Activated CD4-positive, alpha-beta T cell treated with anti-CD3 and anti-CD28 coated beads for 4 hours (primary cell): ENCODE measurements at places on chromosomes 16 and 17.

DNA sequence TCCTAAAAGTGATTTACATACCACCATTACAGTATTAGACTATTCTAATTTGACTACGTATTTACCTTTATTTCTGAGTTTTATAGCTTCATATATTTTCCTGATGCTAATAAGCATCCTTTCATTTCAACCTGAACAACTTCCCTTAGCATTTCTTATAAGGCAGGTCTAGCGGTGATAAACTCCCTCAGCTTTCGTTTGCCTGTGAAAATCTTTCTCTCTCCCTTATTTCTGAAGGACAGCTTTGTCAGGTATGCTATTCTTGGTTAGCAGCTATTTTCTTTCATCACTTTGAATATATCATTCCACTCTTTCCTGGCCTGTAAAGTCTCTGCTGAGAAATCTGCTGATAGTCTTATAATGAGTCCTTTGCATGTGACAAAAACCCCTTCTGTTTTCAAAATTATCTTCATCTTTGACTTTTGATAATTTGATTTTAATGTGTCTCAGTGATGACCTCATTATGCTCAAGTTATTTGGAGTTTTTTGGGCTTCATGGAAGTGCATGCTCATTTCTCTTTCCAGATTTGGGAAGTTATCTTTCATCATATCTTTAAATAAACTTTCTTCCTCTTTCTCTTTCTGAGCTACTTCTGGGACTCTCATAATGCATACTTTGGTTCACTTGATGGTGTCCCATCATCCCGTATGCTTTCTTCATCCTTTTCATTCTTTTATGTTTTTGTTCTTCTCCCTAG is 285.4 kb upstream of the PMFBP1 start:
- no peak for DNase-seq

DNA sequence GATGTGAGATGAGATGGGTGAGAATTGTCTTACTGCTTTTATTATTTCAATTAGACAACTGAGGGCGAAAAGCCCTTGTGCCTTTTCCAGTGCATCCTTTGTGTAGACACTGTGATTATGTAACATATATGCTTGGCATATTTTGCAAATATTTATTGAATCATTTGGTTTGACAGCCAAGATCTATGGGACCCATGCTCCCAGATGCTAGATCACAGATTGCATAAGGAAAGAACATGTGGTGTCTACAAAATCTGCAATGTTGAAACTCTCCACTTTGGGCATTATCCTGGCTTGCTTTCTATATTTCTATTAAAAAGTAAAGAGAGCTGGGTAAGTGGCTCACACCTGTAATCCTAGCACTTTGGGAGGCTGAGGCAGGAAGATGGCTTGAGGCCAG is 4.8 kb upstream of the COG1 start:
- DNase-seq: no peak

DNA sequence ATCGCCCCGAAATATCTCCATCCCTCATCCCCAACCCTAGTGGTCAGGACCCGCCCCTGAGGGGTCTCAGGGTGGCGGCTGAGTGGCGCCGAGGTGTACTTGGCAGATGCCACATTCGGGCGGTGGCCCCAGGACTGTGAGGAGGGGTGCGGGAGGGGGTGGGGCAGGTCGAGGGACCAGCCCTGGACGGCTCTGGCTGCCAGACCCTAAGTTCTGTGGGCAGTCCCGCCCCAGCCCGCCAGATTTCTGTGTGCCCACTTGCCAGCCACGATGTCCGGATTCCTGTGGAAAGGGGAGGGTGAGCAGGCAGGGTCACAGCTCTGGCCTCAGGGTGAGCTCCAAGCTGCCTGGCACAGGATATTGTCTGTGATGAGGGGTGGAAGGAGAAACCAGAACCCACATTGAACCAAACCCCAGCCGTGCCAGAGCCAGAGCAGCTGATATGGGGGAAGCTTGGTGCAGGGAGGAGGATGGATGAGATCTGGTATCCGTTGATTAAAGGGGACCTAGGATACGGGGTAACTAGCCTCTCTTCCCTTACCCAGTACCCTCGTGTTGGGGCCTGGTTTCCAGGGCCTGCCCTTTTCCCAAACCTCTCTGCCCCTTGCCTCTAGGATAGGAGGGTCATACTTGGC is 1.1 kb upstream of the CHAD start:
- DNase-seq: no peak

- no peak for DNase-seq
Measured at GRCh38 chr16:12096157-12096777, 119.7 kb downstream of the SNX29 start.

DNA sequence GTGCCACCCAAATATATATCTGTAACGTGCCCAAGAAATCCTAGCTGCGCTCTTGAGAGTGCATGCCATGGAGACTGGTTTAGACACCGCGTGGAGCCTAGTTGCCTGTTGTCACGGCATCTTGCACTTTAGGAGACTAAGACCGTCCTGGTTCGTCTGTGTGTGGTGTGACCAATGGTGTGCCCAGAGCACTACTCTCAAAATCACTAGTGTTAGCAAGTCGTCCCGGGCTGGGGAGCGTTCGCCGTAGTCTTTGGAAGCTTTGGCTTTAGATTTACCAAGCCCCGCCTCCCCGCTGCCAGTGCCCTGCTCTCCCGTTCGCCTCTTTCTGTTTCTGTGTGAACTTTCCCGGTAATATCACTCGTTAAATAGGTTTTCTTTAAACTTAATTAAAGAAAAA is 27.0 kb downstream of the CLUH start:
- DNase-seq: no peak

DNA sequence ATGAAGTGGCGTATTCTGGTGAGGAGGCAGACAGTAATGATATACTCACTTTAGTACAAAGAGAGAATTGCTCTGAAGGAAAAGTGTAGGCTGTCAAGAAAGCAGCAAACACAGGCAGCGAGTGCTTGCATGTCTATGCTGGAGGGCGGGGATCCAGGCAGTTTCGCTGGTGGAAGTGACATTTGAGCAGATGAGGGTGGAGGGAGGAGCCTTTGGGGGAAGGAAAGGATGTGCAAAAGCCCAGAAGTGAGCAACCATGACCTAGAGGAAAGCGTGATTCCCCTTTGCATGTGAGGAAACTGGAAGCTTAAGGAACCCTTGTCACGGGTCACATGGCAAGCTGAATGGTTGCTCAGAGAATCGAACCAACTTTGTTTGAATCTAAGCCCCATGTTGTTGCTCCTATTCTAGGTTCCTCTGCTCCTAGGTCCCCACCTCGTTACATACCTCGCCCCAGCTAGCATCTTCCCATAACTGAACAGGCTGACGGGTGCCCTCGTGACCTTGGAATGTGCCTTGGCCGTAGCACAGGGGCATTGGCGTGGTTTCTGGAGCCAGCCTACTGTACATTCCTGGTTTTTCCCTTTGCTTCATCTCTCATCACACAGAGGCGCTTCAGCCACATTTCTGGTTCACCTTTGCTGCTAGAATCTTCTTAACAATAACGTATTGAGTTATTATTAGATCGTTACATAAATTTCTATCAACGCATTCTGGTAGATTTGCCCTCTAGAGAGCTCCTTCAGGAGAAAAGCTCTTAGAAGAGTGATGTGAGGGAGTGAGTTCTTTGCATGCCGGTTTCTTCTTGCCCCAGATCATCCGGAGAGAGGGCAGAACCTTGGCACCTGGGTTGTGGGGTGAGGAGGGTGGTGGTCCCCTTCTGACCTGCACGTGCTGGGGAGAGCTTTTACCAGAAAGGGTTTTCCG is 191.8 kb downstream of the SNX29 start:
- DNase-seq: no peak
